ENCODE measurements at places on chromosomes 12 and 14.

DNA sequence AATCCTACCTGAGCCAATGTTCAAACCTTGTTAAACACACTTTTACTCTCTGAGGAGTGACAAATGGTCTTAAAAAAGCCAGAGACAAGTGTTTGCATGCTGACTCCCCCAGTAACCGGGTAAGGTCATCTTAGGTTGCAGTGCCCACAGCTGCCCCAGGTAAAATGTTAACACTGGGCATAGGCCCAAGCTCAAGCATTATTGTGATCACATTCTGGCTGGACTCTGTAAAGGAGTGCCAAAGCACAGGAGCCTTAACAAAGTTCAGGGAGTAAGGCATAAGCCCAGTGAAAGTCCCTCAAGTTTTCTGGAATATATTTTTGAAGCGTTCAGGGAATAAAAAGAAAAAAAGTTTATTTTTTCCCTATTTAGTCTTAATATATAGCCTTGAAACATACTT lies 8.6 kb downstream of the EDDM3A start:
- DNase-seq, result no peak

DNA sequence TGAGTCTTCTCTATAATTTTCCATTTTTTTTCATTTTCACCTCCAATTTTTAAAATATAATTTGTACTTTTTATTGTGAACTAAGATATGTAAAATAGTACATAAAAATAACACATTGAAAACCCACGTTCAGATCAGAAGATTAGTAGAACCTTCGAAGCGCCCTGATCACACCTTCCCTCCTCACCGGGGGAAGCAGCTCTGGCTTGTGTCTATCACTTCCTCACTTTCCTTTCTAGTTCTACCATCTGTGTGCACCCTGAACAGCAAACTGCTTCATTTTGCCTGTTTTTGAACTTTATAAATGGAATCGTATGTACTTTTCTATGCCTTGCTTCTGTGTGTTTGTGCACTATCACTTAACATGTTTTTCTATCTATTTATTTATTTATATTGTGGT lies 11.8 kb upstream of the CD27 start:
- peak; percentile 54 for DNase-seq

DNA sequence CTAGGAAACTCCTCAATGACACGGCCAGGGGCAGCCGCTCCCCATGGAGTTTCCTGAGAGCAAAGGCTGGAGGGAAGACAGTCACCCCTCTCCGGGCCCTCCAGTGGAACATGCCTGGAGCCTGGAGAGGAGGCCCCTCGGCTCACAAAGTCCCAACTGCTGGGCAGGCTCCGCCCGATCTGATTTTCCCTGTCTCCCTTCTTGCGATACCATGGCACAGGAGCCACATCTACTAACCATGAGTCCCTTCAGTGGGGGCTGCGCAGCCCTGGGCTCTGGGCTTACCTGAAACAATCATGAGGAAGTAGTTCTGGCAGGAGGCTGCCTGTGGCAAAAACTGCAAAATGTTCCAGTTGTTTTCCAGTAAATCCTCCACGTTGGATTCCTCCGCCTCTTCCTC lies 15.3 kb downstream of the P2RX2 start:
- DNase-seq, result no peak

DNA sequence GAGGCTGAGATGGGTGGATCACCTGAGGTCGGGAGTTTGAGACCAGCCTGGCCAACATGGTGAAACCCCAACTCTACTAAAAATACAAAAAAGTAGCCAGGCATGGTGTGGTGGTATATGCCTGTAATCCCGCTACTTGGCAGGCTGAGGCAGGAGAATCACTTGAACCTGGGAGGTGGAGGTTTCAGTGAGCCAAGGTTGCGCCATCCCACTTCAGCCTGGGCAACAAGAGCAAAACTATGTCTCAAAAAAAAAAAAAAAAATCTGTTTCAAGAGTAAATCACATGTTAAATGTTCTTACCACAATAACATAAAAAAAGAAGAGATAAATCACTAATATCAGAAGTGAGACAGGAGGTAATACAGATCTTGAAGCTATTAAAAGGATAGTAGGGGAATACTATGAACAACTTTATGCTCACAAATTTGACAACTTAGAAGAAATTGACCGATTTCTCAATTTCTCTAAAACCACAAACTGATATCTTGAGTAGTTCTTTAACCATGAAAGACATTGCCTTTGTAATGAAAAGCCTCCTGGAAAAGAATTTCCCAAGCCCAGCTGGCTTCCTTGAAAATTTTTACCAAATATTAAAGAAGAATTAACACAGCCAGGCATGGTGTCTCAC lies 37.7 kb downstream of the TAOK3 start:
- DNase-seq, result no peak

GRCh38 chr12:25723921-25724491 lies 170.9 kb upstream of the LMNTD1 start:
- DNase-seq, result no peak

GRCh38 chr14:58977366-58977765 lies 211.1 kb upstream of the DAAM1 start:
- DNase-seq, result no peak

DNA sequence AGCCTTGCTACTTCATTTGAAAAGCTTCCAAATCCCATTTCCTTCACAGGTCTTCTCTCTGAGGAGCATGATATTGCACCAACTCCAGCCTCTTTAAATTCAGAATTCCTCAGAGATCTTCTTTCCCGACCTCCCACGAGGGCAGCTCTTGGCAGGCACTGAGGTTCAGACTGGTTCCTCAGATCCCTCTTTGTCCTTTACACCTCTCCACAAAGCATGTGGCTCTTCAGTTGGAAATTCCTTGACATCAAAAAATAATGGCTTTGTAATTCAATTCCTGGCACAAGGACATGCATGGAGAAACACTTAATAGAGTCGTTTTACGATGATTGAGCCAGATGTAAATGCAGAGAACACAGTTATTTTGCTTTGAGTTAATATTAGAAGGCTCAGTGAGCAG lies 63.2 kb upstream of the TMX1 start:
- no peak for DNase-seq

DNA sequence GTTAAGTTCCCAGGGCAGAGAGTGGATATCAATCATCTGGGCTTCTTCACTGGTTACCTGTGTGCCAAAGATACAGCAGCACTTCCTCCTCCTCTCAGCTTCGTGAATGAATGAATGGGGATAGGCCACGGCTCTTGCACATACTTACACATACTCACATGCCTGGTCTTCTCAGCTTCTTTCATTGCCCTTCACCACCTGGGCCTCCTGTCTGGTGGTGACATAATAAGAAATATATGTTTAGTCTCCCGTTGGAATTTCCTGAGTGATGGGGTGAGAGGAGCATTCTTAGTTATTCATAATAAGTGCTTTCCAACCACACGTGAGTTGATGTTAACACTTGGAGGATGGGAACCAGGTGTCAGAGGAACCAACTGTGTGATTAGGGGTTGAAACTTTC lies 268.1 kb upstream of the RMST start:
- DNase-seq, result no peak

GRCh38 chr14:63677891-63678379 lies 36.3 kb upstream of the WDR89 start:
- DNase-seq, result no peak

- DNase-seq, result no peak
Observed at GRCh38 chr14:103931422-103931821, 3.2 kb downstream of the TDRD9 start.

GRCh38 chr14:87966816-87967215 lies 26.2 kb downstream of the GALC start:
- no peak for DNase-seq

- no peak for DNase-seq
Observed at GRCh38 chr12:51234530-51234929, 4.1 kb upstream of the DAZAP2 start.

GRCh38 chr12:6177642-6178358 lies 22.4 kb upstream of the CD9 start:
- DNase-seq, result no peak

GRCh38 chr14:94673781-94674231 lies 61.6 kb downstream of the SERPINA3 start:
- DNase-seq, result no peak

GRCh38 chr12:18422871-18423270 lies 161.6 kb downstream of the PIK3C2G start:
- DNase-seq, result no peak

DNA sequence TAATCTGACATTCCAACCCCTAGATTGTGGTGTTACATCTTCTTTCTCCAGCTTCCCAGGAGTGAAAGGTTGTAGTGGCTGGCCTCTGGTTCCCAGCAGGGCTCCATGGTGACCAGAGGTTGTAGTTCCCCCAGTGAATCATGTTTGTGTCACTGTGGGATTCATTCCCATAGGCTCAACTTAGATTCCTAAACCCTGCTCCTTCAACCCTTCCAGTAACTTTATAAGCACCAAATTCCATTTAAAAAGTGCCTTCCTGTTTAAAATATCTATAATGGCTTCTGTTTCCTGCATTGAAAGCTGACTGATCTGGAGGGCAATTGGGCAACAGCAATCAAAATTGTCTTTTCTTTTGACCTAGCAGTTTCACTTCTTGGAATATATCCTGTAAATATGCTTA lies 40.5 kb upstream of the TBC1D15 start:
- no peak for DNase-seq

DNA sequence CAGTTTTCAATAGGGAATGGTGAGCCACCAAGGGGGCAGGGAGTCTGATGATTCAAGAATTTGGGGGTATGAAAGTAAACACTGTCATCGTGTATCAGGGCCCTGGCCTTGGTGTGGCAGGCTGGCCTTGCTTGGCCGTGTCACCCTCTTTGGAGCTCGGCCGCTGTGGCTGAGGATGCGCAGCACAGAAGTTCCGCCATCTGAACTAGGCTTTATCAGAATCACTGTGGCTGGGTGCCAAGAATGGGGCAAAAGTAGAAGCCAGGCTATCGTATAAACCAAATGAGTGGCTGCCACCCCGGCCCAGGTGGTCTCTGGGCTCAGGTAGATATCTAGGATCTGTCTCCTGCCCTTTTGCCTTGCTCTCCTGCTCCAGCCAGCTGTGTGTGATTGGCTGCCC lies 137.4 kb downstream of the PAPOLA start:
- no peak for DNase-seq

DNA sequence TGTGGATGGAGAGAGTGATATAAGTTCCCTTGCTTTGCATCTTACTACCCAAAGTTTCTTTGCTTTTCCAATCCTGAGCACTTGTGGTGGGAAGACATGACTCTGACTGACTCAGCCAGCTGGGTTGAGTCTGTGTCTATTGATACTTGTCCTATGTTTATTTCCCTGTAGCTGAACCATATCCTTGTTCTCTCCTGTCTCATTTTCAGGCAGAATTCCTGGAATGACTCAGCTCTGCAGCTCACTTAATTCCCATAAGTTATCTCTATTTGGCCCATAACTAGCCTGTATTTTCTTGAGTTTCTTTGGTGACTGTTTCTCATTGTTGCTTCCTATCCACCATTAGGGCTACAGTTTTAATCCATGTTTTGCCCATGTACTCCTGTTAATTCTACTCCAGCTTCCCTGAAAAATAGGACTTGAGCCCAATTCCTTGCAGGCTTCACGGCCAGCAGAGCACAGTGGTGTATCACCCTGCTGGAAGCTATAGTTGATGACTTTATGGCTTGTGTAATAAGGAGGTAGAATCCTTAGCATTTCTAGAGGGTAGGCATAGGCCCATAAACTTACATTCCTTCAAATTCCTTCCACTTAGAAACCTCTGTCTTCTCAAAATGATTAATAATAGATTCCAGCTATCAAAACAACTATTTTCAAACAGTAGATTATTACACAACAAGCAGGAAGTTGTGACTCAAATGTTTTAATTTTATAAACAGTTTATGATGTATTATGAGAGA lies 183.1 kb downstream of the TMTC3 start:
- no peak for DNase-seq

GRCh38 chr12:106023039-106023438 lies 115.7 kb downstream of the NUAK1 start:
- no peak for DNase-seq

DNA sequence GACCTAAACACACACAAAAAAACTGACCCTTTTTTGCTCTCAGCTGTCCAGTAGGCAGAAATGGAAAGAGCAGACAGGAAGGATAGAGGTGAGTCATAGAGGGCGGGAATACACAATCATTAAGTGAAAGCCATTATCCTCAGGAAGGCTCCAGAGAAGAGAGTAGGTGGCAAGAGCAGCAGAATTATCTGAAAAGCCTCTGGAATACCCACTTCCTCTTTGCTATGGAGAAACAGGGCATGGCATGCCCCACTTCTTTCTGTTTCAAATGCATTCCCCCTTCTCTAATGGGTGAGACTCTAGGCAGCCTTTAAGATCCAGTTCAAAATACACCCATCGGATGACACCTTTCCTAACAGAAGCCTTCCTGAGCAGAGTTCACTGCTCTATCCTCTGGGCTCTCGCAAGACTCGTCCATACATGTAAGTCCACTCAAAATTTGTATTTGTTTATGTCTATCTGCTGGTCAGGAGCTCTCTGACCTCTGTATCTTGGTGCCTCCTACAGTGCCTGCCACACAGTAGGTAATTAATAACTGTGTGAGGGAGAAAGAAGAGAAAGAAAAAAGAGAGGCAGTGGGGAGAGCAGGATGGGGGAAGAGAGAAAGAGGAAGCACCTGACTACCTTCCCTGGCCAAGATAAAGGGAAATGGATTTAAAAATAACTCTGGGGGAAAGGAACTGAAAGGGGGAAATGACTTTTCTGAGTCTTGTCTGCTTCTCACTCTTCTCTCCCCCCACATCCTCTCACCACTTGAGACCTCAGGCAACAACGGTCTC lies 8.5 kb downstream of the KLHL33 start:
- no peak for DNase-seq

GRCh38 chr14:105541218-105541875 lies 15.0 kb downstream of the TMEM121 start:
- DNase-seq, result no peak

DNA sequence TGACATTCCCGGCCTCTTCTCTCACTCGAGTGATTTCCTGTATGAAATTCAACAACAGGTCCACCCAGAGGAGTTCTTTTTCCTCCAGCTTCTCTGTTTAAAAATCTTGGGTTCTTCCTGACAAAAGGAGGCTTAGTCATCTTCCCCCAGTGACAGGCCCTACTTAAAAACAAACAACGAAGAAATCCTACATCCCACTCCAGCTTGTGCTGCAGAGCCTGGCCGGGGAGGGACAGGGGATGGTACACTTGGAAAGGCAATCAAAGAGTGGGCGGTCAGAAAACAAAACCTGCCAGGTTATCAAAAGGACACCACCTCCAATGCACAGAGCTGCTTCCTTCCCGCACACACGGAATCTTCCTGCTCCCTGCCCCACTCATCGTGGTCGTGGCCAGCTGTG lies 101.3 kb downstream of the CACNA1C start:
- no peak for DNase-seq

GRCh38 chr12:23005387-23005786 lies 380.4 kb downstream of the ETNK1 start:
- no peak for DNase-seq

DNA sequence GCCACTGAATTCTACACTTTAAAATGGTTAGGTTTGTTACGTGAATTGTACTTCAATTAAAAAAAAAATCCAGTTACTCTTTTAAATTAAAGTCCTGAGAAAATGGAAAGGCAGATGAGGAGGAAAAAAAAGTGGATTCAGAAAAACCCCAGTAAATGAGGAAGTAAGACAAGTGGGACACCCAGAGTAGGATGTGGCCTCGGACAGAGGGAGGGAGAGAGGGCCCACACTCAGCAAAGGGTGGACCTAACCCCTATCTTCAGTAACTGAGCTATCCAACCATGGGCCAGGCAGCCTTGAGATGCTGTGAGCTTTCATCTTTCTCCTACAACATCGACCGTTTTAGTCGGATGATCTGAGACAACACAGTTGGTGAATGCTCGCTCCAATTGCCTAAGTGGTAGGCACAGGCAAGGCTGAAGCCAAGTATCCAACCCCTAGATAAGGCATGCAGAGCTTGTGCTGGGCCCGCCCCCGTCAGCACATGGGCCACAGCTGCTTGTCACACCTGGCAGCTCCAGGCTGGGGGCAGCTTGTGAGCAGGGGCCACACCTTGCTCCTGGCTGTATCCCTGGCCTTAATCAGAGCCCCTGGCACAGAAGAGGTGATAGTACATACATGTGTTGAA lies 142.1 kb downstream of the TTC7B start:
- no peak for DNase-seq

Data from CD4-positive, alpha-beta T cell treated with Interleukin-17A for 4 hours (primary cell).